ENCODE measurements at places on chromosomes 5 and 9.

DNA sequence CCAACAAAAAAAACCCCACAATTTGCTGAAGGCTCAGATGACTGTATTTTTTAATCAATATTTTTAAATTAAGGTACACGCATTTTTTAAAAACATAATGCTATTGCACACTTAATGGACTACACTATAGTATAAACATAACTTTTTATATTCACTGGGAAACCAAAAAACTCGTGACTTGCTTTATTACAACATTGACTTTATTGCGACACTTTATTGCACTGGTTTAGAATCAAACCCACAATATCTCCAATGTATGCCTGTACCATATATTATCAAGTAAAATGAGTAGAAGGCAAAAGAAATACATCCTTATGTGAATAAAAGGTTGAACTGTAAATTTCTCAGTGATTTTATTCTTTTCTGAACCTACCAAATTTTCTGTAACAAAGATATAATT is 53.7 kb downstream of the RICTOR start:
- DNase-seq, result no peak

GRCh38 chr9:37668116-37668601 is 17.4 kb downstream of the FRMPD1 start:
- DNase-seq, result no peak

- no peak for DNase-seq
Measured at GRCh38 chr5:148452499-148453193, 68.9 kb downstream of the FBXO38 start.

DNA sequence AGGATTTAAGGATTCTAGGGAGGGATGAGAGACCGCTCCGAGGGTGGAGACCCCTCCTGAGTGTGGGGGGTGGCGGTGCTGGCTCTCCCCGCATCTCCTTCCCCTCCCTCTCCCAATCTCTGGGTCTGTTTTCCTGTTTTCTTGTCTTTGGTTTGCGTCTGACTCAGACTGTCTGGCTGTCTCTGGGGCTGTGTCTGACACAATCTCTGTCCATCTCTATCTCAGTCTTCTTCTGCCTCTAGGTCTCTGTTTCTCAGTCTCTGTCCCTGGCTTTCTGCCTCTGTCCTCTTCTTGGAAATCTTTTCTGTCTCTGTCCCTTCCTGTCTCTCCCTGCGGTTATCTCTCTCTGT is 196 bp upstream of the GRM6 start:
- DNase-seq, result no peak

DNA sequence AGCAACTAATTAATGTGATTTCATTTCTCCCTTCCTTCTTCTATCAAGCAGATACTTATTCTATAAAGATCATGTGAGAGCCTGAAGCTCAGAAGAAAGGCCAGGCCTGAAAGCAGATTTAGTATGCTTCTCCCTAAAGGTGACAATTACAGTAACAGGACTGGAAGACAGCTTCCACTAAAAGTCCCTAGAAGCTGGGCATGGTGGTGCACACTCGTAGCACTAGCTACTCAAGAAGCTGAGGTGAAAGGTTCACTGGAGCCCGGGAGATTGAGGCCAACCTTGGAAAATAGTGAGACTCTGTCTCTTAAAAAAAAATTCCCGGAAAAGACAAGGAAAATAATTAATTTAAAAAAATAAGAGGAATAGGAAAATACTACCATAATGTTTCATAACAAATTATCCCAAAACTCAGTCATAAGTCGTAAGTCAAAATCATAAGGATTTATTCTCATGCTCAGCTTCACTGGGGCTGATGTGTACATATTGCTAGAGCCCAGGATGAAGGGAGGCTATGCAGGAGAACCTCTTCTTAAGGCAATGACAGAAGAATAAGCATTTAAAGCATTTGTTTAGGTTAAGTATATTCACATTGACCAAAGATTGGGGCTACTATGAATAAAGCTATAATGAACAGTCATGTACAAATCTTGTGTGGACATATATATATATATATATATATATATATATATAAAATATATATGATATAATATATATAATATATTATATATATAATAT is 210.8 kb upstream of the SMARCA2 start:
- DNase-seq, result no peak

- no peak for DNase-seq
Measured at GRCh38 chr9:109224751-109225150, 57.7 kb upstream of the FRRS1L start.

DNA sequence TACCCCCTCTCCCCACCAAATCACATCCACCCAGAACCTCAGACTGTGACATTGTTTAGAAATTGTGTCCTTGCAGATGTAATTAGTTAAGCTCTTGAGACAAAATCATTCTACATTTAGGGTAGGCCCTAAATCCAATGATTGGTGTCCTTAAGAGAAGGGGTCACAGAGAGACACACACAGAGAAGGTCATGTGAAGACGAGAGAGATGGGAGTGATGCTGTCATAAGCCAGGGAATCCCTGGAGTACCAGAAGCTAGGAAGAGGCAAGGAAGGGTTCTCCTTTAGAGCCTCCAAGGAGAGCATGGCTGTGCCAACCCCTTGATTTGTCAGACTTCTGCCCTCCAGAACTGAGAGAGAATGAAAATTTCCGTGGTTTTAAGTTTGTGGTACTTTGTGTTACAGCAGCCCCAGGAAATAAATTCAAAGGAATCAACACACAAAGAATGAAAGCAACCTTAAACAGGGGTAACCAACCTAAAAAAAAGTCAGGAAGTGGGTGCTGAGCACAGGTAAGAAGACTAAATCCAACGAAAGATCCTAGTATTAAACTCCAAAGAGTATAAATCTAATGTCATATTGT is 33.6 kb downstream of the TIMD4 start:
- no peak for DNase-seq

- no peak for DNase-seq
Measured at GRCh38 chr9:134642385-134643181, 980 bp downstream of the COL5A1 start.

- DNase-seq, result no peak
Measured at GRCh38 chr5:171614511-171614910, 171.1 kb upstream of the SMIM23 start.

DNA sequence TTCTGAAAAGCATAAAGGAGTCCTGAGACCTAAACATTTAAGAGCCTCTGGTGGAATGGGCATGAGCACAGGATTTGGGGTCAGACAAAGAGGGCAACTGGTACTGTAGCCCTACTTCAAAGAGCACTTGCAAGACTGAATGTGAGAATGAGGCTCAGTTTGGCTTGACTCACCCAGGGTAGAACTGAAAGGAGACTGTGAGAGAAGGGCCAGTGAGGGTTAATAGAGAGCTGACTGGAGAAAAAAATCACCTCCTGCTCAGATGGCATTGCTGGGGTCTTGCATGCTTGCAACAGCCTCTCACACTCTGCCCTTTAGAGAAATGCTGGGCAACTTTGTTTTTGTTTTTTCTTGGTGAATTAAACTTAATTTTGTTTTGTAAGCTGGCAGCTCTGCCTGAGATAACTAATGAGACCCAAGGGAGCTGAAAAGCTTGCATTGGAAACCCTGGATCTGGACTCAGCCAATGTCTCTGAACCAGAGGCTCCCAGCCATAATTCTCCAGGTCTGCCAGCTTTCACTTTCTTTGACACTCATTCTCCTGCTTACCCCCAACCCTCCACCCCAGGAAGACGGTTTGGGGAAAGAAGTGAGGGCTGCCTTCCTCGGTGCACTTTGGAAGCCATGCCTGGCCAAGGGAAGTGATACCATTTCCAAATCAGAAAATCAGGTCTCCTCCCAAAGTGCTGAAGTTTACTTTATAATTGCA is 161.1 kb upstream of the PANK3 start:
- DNase-seq, result no peak

- DNase-seq, result no peak
Measured at GRCh38 chr9:113876151-113876992, at the start of gene ZNF618. Gene ZNF618, plus strand, starts transcription at chr9:113876309. Its CDS starts 72 bp downstream, at chr9:113876381.

GRCh38 chr5:176446884-176447590 is 1.1 kb upstream of the FAF2 start:
- peak; percentile 24 for DNase-seq

DNA sequence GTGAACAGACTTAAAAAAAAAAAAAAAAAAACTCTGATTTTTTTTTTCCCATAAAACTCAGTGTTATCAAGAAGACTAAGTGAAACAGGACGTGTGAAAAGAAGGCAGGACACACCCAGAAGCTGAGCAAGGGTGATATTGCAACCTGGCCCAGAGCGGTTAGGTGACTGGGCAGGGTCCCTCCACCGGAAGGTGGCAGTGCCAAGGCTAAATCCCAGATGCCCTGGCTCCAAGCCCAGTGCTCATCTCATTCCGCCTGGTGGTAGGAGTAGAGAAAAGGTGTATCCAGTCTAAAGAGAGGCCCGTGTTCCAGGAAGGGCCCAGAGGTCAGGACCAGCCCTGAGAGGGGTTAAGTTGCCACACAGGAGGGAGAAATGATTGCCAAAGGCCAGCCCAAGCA is 51.5 kb upstream of the SAP30L start:
- peak; percentile 96 for DNase-seq

- no peak for DNase-seq
Measured at GRCh38 chr5:151694035-151694485, 7.3 kb upstream of the SPARC start.

DNA sequence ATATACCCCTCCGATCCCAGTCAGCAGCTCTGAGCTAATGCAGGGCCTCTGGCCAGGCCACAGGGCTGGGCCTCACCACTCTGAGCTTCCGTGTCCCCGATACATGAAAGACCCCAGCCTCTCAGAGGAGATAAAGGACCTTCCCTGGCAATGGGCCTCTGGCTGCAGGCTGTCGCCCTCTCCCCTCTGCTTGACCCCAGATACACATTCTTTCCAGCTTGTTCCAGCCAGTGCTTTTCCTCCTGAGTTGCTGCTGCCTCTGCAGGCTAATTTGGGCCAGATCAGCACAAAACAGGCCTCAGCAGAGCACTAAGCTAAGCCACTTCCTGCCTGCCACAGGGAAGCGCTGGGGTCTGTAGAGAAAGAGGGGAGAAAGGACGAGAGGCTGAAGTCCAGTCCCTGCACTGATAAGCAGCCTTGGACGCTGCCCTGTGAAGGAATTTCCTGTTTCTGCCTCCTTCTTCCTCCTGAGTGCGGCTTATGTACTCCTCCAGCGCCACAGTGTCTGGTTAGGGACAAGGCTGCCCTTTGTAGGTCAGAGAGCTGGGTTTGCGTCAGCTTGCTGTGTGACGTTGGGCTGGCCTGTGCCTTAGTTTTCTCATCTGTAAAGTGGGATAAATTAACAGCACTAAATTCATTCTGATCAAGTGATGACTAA is 73.0 kb upstream of the IL17B start:
- no peak for DNase-seq

- no peak for DNase-seq
Measured at GRCh38 chr5:83306572-83307241, 164.8 kb upstream of the VCAN start.

DNA sequence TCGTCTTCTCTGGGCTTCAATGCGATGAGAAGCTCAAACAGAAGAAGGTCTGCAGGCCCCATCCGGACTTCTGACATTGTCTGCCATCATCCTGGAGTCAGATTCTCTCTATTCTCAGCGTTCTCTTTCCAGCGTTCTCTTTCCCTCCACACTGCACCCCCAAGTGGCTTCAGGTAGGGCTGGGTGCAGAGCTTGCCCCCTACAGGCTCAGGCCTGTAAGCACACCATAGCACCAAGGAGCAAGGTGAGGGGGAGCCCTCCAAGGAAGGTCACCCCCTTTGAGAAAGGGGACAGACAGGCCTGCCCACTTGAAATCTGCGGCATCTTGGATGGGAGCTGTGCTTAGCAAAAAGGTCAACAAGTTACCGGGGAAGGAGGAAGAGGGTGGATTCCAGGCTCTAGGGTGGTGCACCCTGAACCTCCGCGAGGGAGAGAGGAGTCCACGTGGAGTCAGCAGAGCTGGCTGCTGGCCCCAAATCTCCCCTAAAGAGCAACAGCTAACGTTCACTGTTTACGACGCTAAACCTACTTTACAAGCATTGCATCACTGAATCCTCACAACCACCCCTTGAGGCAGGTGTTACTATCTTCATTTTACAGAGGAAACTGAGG is 27.5 kb downstream of the GPX3 start:
- peak; percentile 43 for DNase-seq

DNA sequence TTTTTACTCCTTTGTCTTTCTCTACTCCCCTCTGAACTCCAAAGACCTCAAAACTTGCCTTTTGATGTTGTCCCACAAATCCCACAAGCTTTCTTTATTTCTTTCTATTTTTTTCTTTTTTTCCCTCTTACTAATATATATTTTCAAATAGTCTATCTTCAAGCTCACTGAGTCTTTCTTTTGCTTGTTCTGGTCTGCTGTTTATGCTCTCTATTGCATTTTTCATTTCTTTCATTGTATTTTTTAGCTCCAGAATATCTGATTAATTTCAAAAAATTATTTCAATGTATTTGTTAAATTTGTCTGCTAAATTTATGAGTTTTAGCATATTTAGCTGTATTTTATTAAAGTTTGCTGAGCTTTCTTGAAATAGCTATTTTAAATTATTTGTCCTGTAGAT is 223.3 kb upstream of the IRX1 start:
- no peak for DNase-seq

- DNase-seq, result no peak
Measured at GRCh38 chr9:35658968-35659220, 802 bp downstream of the CCDC107 start.

- DNase-seq, result no peak
Measured at GRCh38 chr9:93129286-93129685, 4.8 kb downstream of the NINJ1 start.

DNA sequence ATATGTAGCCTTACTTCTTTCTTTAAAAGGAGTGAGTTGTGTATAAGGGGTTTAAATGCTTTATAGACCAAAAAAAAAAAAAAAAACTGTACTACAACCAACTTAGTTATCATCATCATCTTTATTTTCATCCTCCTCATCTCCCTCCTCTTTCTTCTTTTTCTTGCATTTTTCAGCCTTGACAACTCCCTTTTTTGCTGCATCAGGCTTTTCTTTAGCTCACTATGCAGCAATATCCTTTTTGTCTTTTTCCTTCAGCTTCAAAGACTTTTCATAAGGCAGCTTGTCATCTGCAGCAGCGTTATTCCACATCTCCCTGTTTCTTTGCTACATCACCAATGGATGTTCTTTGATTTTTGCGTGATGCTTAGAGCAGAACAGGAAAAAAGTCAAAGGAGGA is 526.0 kb downstream of the ZNF608 start:
- no peak for DNase-seq

- DNase-seq, result no peak
Measured at GRCh38 chr5:138951091-138951985, 76.2 kb upstream of the LRRTM2 start.

GRCh38 chr5:139634028-139634325 is 14.2 kb upstream of the CXXC5 start:
- no peak for DNase-seq
